ENCODE measurements at places on chromosomes 7 and 10. TPM values are rescaled to one million over a fixed set of nuclear protein-coding genes. Genes with fewer than 3 reads are reported as not detected.

DNA sequence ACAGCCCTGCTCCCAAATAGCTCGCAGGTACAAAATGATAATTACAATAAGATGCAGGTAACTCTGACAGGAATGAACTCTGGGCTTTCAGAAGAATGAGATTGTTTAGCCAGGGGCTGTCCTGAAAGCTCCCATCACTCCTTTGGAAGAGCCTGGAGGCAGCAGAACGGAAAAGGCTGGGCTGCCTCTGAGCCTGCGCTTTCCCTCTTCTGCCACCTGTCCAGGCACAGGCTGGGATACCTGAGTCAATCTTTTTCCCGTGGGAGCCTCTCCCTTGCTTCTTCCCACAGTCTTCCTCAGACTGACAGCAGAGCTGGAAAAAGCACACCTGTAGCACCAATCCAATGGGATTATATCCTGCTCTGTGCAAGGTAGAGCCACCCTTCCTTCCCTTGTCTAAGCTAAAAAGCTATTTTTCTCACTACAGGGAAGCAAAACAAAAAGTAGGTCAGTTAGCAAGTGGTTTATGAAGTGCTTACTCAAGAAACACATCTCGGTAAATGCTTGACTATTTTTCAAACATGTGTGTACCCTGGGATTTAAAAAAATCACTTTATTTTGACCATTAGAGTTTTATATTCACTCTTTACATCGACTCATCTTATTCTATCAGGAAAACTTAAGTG, 12.3 kb upstream of the CUL1 start:
- no peak overlapping the region for H3K27ac ChIP-seq
- no peaks in the 10 kb centered on the region for H3K36me3 ChIP-seq
- DNase-seq = no peak
- no peaks in the 10 kb centered on the region for H3K4me1 ChIP-seq
- H3K27me3 ChIP-seq = no peaks in the 10 kb centered on the region

- no peaks in the 10 kb centered on the region for H3K36me3 ChIP-seq
- no peak overlapping the region for H3K27ac ChIP-seq
- H3K4me1 ChIP-seq = no peaks in the 10 kb centered on the region
- no peak overlapping the region for H3K4me3 ChIP-seq
- H3K27me3 ChIP-seq = no peaks in the 10 kb centered on the region
Observed at GRCh38 chr10:107847620-107848019, 683.1 kb upstream of the SORCS1 start.

DNA sequence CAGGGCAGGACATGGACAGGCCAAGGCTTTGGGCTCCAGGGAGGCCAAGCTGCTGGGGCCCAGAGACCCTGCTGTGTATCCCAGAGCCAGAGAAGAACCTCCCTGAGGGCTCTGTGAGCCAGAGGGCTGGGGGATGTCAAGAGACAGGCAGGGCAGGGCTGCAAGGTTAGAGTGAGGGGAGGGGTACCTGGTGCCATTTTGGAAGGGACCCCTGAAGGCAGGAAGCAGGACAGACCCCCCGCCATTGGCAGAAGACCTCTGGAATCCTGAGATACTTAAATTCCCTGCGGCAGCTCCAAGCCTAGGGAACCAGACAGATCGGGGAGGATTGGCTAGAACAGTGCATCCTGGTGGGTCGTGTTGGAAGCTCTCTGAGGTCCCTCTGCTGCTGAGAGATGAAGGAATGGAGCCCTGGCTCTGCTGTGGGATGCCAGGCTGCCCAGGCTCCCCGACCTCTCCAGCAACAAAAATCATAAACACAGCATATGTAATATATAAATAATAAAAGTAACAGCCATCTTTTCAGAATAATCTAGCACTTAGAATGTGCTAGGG, 75.0 kb downstream of the LHPP start:
- H3K36me3 ChIP-seq = no peaks in the 10 kb centered on the region
- no peak for DNase-seq
- peaks cover 17% of the 10 kb centered on the region for H3K4me1 ChIP-seq
- no peak overlapping the region for H3K4me3 ChIP-seq

GRCh38 chr7:126755381-126755780, 497.4 kb downstream of the GRM8 start:
- H3K4me1 ChIP-seq = no peaks in the 10 kb centered on the region
- DNase-seq = no peak
- H3K27ac ChIP-seq = no peak overlapping the region
- H3K36me3 ChIP-seq = no peaks in the 10 kb centered on the region

GRCh38 chr10:114808982-114809381, 12.6 kb upstream of the FHIP2A start:
- no peak for DNase-seq
- no peak overlapping the region for H3K27ac ChIP-seq
- H3K36me3 ChIP-seq = no peaks in the 10 kb centered on the region

Gene OR2A1
- 0.20 TPM for total RNA-seq

Gene SH2D4B
- not detected for total RNA-seq

Gene CYP3A5
- 22.3 TPM for total RNA-seq

Gene VWDE
- 2.1 TPM for total RNA-seq

Measured in adrenal gland (tissue), 19 donors.